Activated CD8-positive, alpha-beta T cell treated with anti-CD3 and anti-CD28 coated beads, Interleukin-2, amount 10 ng/mL, durations not matched to agents 7 days and 5 days (primary cell): ENCODE measurements at places on chromosomes 2 and 18.

DNA sequence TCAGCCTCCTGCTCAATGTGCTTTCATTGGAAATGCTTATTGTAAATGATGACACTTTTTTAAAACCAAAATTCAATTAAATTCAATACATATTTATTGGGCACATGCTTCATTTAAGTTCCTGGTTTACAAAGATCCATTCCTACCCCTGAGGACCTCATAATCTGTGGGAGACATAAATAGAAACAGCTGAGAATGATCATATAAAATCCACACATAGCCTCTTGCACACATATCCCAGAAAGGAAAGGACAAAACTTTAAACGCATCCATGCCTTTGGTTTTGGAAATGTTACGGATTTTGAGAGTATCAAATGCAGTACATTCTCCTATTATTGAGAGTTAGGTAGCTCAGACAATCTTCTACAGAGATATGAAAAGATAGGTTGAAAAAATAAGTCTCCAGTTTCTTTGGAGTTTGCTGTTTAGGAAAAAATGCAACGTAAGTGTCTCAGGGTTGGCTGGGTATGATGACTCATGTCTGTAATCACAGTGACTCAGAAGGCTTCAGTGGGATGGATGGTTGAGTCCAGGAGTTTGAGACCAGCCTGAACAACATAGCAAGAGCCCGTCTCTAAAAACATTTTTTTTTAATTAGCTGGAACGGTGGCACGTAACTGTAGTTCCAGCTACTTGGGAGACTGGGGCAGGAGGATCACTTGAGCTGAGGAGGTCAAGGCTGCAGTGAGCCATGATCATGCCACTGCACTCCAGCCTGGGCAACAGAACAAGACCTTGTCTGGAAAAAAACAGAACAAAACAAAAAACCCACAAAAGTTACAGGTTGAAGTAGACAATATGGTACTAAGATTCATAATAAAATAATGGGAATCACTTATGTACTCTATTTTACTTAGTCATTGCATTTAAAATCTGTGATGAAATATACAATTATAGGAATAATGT lies 3.9 kb upstream of the PRELID3A start:
- H3K27me3 ChIP-seq = peaks cover 41% of the 10 kb centered on the region
- peaks cover 28% of the 10 kb centered on the region for H3K4me1 ChIP-seq
- H3K27ac ChIP-seq = no peak overlapping the region
- no peaks in the 10 kb centered on the region for H3K36me3 ChIP-seq
- H3K4me3 ChIP-seq = no peak overlapping the region
- DNase-seq = no peak

DNA sequence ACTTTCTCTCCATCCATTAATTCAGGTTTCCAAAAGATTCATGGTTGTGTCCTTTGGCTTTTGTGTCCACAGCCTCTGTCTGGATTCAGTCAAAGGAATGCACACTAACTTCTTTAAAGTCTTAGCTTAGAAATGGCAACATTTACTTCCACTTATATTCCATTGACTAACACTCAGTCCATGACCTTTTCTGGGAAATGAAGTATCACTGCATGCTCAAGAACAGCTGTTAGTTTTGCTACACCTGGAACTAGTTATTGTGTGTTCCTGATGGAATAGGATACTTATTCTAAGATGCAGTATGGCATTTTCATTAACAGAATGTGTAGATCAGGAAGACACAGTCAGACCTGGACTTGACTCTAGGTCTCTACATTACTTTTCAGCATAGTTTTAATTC lies 88.8 kb downstream of the KYNU start:
- no peak overlapping the region for H3K4me3 ChIP-seq
- H3K4me1 ChIP-seq = no peaks in the 10 kb centered on the region
- DNase-seq = no peak
- H3K27ac ChIP-seq = no peak overlapping the region

GRCh38 chr2:174038462-174038861 lies 73.3 kb upstream of the SP3 start:
- H3K4me1 ChIP-seq = peaks cover 15% of the 10 kb centered on the region
- peaks cover 4% of the 10 kb centered on the region for H3K27me3 ChIP-seq
- H3K27ac ChIP-seq = no peak overlapping the region

DNA sequence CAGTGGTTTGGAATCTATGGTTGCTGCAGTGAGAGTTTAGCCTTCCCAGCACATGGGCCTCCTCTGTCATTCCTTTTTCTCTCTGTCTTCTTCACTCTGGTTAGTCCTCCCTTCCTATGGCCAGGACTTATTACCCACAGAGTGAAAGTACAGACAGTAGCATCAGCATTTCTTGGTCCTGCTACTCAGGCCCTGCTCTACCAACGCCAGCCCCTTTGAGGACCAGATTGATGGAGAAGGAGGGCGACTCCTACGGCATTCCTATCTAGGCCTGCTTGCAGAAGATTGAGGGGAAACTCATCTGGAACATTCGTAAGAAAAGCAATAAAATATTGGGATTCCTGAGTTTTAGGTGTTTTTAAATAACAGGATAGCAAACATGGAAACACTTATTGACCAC lies 43.5 kb downstream of the BMP10 start:
- peaks cover 60% of the 10 kb centered on the region for H3K36me3 ChIP-seq
- H3K4me3 ChIP-seq = no peak overlapping the region
- peaks cover 51% of the 10 kb centered on the region for H3K4me1 ChIP-seq
- peak overlapping the region; percentile 26 for H3K27ac ChIP-seq
- H3K27me3 ChIP-seq = no peaks in the 10 kb centered on the region

DNA sequence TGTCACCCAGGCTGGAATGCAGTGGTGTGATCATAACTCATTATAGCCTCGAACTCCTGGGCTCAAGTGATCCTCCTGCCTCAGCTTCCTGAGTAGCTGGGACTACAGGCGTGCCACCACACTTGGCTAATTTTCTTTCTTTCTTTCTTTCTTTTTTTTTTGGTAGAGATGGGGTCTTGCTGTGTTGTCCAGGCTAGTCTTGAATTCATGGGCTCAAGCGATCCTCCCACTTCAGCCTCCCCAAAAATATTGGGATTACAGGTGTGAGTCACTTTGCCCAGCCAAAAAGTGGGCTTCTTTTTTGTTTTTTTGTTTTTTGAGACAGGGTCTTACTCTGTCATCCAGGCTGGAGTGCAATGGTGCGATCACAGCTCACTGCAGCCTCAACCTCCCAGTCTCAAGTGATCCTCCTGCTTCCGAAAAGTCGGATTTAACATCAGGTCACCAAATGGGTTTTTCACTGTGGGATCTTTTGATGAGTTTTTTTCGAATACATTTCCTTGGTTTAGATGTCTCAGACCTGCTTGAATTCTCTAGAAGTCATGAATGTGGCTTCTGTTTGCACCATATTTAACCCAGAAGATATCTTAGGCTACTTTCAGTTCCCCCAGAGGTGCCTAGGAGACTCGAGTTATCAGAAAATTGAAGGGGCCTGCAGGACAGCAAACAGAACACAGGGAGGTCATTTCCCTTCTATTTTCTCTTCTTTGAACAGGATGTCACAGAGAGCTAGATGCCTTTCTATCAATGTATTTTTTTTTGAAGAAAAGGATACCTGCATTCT lies 8.9 kb downstream of the RAB31 start:
- H3K27me3 ChIP-seq = peaks cover 47% of the 10 kb centered on the region
- no peak overlapping the region for H3K4me3 ChIP-seq

DNA sequence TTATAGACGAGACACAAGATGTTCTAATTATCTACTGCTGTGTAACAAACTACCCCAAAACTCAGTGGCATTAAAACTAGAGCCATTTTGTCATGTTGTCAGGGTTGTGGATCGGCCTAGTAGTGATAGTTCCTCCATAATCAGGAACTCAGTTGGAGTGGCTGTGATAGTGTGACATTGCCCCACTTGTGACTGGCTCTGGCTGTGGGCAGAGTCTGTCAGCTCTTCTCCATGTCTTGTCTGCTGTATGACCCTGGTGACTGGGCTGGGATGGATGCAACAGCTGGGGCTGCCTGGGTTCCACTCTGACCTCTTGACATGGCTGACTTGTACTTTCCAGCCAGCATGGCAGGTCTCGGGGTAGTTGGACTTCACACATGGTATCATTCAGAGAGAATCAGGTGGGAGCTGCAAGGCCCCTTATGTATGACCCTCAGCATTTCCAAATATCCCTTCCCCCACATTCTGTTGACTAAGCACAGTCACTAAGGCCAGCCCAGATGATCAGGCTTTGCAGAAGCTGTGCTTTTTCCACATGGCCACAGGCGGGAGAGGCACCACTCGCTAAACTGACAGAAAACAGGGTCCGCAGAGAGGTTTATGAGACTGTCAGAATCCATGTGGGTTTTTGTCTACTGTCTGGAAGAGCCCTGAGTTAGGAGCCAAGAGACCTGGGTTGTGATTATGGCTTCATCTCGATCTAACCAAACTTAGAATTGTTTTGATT lies 50.3 kb downstream of the SETBP1 start:
- H3K4me1 ChIP-seq = peaks cover 77% of the 10 kb centered on the region
- peaks cover 15% of the 10 kb centered on the region for H3K36me3 ChIP-seq
- H3K27ac ChIP-seq = no peak overlapping the region
- H3K27me3 ChIP-seq = peaks cover 33% of the 10 kb centered on the region

GRCh38 chr2:196516564-196516963 lies 123.0 kb upstream of the CCDC150 start:
- no peaks in the 10 kb centered on the region for H3K4me1 ChIP-seq
- H3K27ac ChIP-seq = no peak overlapping the region
- no peaks in the 10 kb centered on the region for H3K36me3 ChIP-seq
- H3K4me3 ChIP-seq = no peak overlapping the region
- peaks cover 16% of the 10 kb centered on the region for H3K27me3 ChIP-seq
- no peak for DNase-seq

- H3K4me3 ChIP-seq = no peak overlapping the region
- no peak for DNase-seq
- peaks cover 18% of the 10 kb centered on the region for H3K27me3 ChIP-seq
- H3K27ac ChIP-seq = no peak overlapping the region
- H3K36me3 ChIP-seq = no peaks in the 10 kb centered on the region
Observed at GRCh38 chr2:60366135-60366712, 187.2 kb downstream of the BCL11A start.

DNA sequence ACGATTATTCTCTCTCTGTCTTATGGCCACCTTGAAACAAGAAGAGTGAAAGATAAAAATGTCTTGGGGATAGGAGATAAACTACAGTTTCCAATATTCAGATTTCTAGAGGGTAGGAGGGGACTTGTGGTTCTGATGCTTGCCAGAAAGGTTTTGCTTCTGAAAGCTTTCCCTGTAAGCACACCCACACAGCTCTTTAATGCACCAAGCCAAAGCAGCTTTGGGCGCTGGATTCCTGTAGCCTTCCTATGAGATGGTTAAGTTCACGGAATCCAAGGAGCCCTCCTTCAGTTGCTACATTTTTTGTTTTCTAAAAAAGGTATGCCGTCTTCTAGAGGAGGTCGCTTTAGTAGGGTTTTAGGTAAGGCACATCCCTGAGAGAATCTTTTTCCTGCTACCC lies 4.9 kb downstream of the LRRTM1 start:
- H3K36me3 ChIP-seq = peaks cover 2% of the 10 kb centered on the region
- no peak overlapping the region for H3K27ac ChIP-seq
- H3K4me1 ChIP-seq = no peaks in the 10 kb centered on the region
- DNase-seq = no peak

DNA sequence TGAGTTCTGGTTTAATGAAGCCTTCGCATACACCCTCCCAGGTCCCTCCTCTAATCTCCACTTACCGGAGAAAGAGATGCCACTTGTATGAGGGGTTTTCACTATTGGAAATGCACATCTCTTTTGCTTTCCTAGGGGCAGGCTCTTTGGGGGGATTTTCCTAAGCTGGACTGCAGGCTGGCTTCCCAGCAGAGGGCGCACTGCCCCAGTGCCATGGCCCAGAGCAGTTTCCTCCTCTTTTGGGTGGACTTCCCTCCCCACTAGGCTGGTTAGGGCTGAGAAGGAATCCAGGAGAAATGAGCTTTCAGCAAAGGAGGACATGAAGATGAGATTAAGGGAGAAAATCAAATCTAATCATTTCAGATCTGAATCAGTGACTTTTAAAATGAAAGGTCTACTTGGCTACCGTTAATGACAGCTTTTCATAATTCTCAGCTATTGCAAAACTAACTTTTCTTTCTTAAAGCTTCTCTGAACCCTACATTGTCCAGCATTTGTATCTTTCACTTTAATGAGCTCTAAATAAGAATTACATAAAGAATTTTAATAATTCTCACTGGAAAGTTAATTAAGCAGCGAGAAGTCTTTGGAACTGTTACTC lies 784.1 kb upstream of the FANCL start:
- H3K4me3 ChIP-seq = no peak overlapping the region
- no peaks in the 10 kb centered on the region for H3K27me3 ChIP-seq
- H3K4me1 ChIP-seq = no peaks in the 10 kb centered on the region

DNA sequence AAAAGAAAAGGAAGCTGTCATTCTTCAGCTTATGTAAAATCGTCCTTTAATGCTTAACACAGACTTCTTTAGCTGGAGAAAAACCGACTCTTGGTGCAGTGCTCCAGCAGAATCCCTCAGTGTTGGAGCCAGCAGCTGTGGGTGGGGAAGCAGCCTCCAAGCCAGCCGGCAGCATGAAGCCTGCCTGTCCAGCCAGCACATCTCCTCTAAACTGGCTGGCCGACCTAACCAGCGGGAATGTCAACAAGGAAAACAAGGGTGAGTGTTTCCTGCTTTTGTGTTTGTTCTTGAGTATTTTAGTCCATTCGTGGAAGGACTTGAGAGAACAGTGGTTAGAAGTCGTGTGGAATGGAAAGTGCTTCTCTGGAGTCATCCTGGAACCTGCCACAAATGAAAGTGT lies 38.9 kb downstream of the KDM3A start:
- H3K36me3 ChIP-seq = peaks cover 90% of the 10 kb centered on the region
- DNase-seq = no peak
- no peak overlapping the region for H3K4me3 ChIP-seq
- H3K27me3 ChIP-seq = no peaks in the 10 kb centered on the region
- no peak overlapping the region for H3K27ac ChIP-seq
- peaks cover 19% of the 10 kb centered on the region for H3K4me1 ChIP-seq
